ENCODE measurements at places on chromosomes 3 and 15. TPM values are rescaled to one million over a fixed set of nuclear protein-coding genes. Genes with fewer than 3 reads are reported as not detected.

Gene CD200R1
- total RNA-seq, result 0.93 TPM

Gene ACAN
- total RNA-seq, result 0.16 TPM

Gene NPTN
- total RNA-seq, result 201 TPM

Gene NR2F2
- total RNA-seq, result 23.0 TPM

Gene COX5A
- total RNA-seq, result 151 TPM

Gene SPRED1
- total RNA-seq, result 23.2 TPM

Gene RSRC1
- 37.5 TPM for total RNA-seq

Gene RHOV
- total RNA-seq, result 1.2 TPM

Gene DCBLD2
- 30.6 TPM for total RNA-seq

DNA sequence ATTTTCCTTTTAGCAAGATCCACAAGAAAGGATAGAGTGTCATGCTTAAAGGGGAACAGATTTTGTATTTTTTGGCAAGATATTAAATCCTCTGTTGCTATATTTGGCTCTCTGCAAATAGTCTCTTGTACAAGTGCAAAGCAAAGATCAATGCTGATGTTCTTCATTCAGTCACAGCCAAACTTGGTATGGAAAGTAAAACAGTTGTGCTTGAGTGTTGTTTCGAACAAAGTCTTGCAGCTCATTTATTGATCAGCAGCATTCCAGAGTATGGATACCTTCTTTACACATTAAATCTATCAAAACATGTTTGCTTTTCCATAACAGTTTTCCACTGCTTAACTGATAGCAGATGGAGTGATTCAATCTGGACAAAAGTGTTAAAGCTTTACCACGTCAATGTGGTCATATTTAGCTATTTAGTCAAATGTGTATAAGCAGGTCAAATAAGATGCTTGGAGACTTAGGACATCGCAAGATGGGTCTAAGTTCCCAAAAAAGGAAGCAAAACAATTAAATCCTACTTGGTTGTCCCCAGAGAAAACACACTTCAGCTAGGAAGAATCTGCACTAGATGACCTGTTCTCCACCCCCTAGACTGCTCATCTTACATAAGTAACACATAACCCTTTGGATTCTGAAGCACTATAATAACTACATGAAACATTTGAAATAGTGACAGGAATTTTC is 52.4 kb downstream of the VGLL3 start:
- H3K4me1 ChIP-seq, result no peaks in the 10 kb centered on the region
- no peak overlapping the region for H3K27ac ChIP-seq
- no peak overlapping the region for H3K4me3 ChIP-seq
- H3K36me3 ChIP-seq, result no peaks in the 10 kb centered on the region

- no peaks in the 10 kb centered on the region for H3K4me1 ChIP-seq
- no peaks in the 10 kb centered on the region for H3K27me3 ChIP-seq
- H3K27ac ChIP-seq, result no peak overlapping the region
Observed at GRCh38 chr3:126107957-126108675, 24.2 kb upstream of the SLC41A3 start.

DNA sequence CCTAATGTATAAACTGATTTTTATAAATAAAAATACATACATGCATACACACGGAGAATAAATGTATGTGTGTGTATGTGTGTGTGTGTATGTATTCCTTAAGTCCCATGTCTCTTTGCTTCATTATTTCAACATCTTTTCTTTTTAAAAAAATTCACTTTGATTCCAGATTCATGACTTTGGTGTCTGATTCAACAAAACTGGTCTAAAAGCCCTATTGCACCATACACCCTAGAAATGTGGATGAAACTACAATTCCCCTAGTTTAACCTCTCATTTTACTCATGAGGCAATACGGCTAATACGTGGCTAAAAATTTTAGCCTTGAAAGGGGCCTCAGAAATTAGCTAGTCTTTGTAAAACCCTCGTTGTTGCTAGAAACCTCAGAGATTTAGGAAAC is 228.1 kb downstream of the ADAMTS9 start:
- H3K27me3 ChIP-seq, result no peaks in the 10 kb centered on the region
- no peaks in the 10 kb centered on the region for H3K36me3 ChIP-seq
- DNase-seq, result no peak
- H3K4me1 ChIP-seq, result no peaks in the 10 kb centered on the region
- H3K27ac ChIP-seq, result no peak overlapping the region

- H3K4me1 ChIP-seq, result no peaks in the 10 kb centered on the region
- no peaks in the 10 kb centered on the region for H3K36me3 ChIP-seq
- no peak overlapping the region for H3K27ac ChIP-seq
- DNase-seq, result no peak
- no peaks in the 10 kb centered on the region for H3K27me3 ChIP-seq
Observed at GRCh38 chr3:23501201-23501802, 298.2 kb downstream of the UBE2E2 start.

- H3K36me3 ChIP-seq, result no peaks in the 10 kb centered on the region
- no peaks in the 10 kb centered on the region for H3K27me3 ChIP-seq
- no peaks in the 10 kb centered on the region for H3K4me1 ChIP-seq
- no peak overlapping the region for H3K4me3 ChIP-seq
- no peak overlapping the region for H3K27ac ChIP-seq
Observed at GRCh38 chr3:152151216-152151876, 117.4 kb upstream of the MBNL1 start.

GRCh38 chr3:127770671-127771355 is 51.5 kb downstream of the MGLL start:
- no peaks in the 10 kb centered on the region for H3K36me3 ChIP-seq
- DNase-seq, result no peak
- H3K4me3 ChIP-seq, result no peak overlapping the region
- no peak overlapping the region for H3K27ac ChIP-seq

DNA sequence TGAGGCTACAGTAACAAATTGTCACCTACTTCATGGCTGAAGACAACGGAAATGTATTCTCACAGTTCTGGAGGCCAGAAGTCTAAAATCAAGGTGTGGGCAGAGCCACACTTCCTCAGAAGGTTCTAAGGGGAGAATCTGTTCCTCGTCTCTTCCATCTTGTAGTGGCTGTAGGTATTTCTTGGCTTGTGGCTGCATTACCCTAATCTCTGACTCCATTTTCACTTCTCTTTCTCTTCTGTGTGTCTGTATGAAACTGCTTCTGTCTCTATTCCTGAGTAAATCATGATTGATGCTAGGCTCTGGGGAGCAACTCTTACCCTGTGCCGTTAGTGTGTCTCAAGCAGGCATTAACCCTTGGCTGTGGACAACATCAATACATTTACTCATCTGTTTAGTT is 164.7 kb downstream of the SQOR start:
- DNase-seq, result no peak
- H3K27ac ChIP-seq, result no peak overlapping the region
- no peaks in the 10 kb centered on the region for H3K36me3 ChIP-seq

- peaks cover 16% of the 10 kb centered on the region for H3K4me1 ChIP-seq
- peak; percentile 68 for DNase-seq
Observed at GRCh38 chr3:186209810-186210752, 101.2 kb upstream of the ETV5 start.

- DNase-seq, result no peak
- H3K4me3 ChIP-seq, result no peak overlapping the region
- no peaks in the 10 kb centered on the region for H3K27me3 ChIP-seq
Observed at GRCh38 chr3:174581558-174581957, 277.6 kb upstream of the NAALADL2 start.

DNA sequence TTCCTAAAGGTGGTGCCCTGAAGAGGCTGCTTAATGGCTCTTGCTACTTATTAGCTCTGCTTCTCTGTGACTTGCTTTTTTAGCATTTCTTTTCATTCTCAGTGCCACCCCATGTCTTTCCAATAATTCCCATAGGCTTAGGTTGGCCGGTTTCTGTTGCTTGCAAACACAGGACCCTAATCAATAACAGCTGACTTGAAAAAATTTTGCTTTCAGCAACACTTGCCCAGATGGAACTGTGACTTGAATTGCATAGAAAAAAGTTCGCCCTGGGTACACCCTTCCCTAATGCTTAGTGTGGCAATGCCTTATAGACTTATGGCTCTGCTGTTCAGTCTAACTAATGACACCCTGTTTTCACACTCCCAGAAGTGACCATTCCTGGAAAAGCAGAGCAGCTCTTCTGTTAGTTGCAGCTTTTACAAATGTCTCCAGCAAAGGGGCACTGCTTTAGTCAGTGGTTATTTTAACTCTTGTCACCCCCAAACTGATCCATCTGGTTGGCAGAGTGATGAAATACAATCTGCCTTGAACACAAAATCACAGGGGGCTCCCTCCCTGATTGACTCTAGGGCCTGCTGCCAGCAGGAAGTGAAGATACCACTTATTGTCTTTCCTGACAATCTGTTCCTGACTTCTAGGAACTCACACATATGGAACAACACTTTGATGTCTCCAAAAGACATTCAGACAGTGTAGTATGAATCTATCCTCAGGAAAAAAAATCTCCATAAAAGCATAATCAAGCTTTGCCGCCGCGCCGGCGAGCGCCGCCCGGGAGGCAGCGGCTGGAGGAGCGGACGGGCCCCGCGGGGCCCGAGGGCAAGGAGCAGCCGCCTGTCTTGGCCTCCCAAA is 9.7 kb upstream of the SLMAP start:
- no peak overlapping the region for H3K27ac ChIP-seq
- DNase-seq, result no peak
- H3K4me1 ChIP-seq, result no peaks in the 10 kb centered on the region
- no peak overlapping the region for H3K4me3 ChIP-seq
- no peaks in the 10 kb centered on the region for H3K27me3 ChIP-seq
- no peaks in the 10 kb centered on the region for H3K36me3 ChIP-seq

DNA sequence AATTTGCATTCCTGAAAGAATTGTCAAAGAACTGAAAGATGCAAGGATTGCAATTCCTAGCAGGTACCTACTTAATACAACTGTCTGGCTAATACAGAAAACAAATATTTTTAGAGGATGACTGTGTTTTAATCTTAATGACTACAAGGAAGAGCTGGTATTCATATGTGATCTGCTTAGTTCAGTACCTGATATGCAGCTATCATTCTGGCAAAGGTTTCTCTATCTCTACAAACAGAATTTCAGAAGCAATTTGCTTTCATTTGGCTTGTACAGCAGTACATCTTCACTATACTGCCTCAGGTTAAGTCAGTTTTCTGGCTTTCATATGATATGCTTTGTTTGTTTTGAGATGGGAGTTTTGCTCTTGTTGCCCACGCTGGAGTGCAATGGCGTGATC is 51.3 kb downstream of the TBL1XR1 start:
- no peaks in the 10 kb centered on the region for H3K36me3 ChIP-seq
- H3K27me3 ChIP-seq, result no peaks in the 10 kb centered on the region
- H3K4me3 ChIP-seq, result no peak overlapping the region
- H3K4me1 ChIP-seq, result peaks cover 19% of the 10 kb centered on the region
- no peak for DNase-seq

- H3K4me1 ChIP-seq, result no peaks in the 10 kb centered on the region
- H3K36me3 ChIP-seq, result no peaks in the 10 kb centered on the region
- no peak overlapping the region for H3K4me3 ChIP-seq
- no peaks in the 10 kb centered on the region for H3K27me3 ChIP-seq
Observed at GRCh38 chr3:13136426-13136825, 63.2 kb upstream of the IQSEC1 start.

DNA sequence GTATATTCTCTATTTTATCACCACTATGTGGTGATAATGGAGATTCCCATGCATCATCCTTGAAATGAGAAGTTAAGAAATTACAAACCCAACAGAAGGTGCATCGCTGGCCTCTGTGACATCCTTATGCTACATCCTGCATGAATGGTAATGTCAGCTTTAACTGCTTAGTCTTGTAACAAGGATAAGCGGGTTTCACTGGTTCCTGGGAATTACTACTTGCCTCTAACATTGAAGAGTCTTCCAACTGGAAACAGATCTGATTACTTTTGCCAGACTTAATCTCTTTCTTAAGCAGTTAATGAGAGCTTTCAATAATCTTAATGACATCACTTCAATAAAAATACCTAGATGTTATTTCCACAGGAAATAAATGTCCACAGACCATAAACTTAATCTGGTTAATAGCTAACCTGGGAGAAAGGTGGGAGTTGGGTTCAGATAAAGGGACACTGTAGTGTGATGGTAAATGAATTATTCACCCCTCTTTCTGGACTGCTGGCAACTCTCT is 44.0 kb downstream of the FMN1 start:
- no peak for DNase-seq
- H3K27me3 ChIP-seq, result no peaks in the 10 kb centered on the region
- no peaks in the 10 kb centered on the region for H3K4me1 ChIP-seq
- no peak overlapping the region for H3K4me3 ChIP-seq

DNA sequence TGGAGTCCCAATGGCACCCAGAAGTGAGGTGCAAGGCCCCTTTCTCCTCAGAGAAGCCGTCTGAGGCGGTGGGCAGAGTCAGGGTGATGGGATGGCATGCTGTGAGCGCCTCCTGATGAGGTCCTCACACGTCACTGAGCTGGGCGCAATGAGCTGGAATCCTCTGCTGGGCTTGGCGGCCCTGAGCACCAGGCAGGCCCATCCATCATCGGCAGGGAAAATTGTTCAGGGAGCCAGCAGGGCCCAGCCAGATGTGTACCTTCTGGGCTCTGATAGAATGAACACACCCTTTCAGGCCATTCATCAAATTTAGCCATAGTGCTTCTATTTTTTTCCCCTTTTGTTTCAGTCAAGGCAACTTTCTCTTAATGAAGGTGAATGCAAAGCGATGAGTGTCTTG is 43.7 kb downstream of the FAM3D start:
- no peaks in the 10 kb centered on the region for H3K36me3 ChIP-seq
- DNase-seq, result no peak
- H3K27me3 ChIP-seq, result no peaks in the 10 kb centered on the region
- H3K4me1 ChIP-seq, result peaks cover 25% of the 10 kb centered on the region
- no peak overlapping the region for H3K27ac ChIP-seq
- no peak overlapping the region for H3K4me3 ChIP-seq

DNA sequence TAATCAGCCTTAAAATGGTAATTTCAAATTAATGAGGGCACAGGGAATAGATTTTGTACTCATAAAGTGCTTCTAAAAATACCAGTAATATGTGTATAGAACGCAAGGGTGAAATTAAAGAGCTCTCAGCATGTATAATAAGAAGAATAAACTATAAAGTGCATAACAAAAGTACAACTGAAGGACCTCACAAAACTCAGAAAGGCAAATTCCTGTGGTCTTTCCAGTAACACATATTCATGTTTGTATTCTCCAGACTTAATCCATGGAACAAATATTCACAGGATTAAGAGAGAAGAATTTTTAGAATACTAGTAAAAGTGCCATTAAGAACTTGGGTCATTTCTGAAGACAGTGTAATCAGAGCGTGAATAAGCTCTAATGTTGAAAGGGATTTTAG is 646.3 kb downstream of the CADM2 start:
- H3K27ac ChIP-seq, result no peak overlapping the region
- H3K4me3 ChIP-seq, result no peak overlapping the region
- no peaks in the 10 kb centered on the region for H3K4me1 ChIP-seq
- no peaks in the 10 kb centered on the region for H3K36me3 ChIP-seq
- DNase-seq, result no peak

GRCh38 chr3:117144853-117145252 is 435.3 kb downstream of the TUSC7 start:
- H3K36me3 ChIP-seq, result no peaks in the 10 kb centered on the region
- no peak for DNase-seq
- no peak overlapping the region for H3K4me3 ChIP-seq
- H3K4me1 ChIP-seq, result peaks cover 7% of the 10 kb centered on the region

GRCh38 chr15:98713585-98714001 is 65.3 kb downstream of the IGF1R start:
- no peaks in the 10 kb centered on the region for H3K36me3 ChIP-seq
- H3K27ac ChIP-seq, result peak overlapping the region; percentile 16
- DNase-seq, result no peak
- peaks cover 8% of the 10 kb centered on the region for H3K4me1 ChIP-seq
- no peak overlapping the region for H3K4me3 ChIP-seq
